ENCODE measurements at places on chromosomes 5 and 9.

- DNase-seq = no peak
These were observed 176.4 kb upstream of the CCNG1 start for GRCh38 chr5:163260961-163261360.

DNA sequence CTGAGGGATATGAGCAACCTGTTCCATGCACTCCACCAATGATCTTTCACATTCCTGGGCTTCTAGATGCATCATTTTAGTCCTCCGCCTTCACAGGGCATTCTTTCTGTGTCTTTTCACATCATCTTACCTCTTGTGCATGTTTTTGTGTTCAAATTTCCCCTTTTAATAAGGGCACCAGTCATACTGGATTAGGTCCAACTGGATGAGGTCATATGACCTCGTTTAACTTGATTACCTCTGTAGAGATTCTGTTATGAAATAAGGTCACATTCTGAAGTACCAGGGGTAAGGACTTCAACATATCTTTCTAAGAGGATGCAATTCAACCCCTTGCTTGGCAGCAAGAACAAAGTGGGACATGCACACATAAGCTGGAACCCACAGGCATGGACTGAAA lies 335.3 kb upstream of the TLE4 start:
- no peak for DNase-seq

GRCh38 chr5:106873568-106873967 lies 797.2 kb downstream of the EFNA5 start:
- no peak for DNase-seq

GRCh38 chr5:76867827-76868693 lies 18.2 kb downstream of the S100Z start:
- peak; percentile 56 for DNase-seq

GRCh38 chr5:2803751-2804150 lies 52.3 kb upstream of the IRX2 start:
- no peak for DNase-seq

- no peak for DNase-seq
These were observed 13.2 kb upstream of the IL12B start for GRCh38 chr5:159343295-159344094.

All from NCI-H187 treated with DMSO at 0.1 percent for 48 hours (cell line).